HCT116 (cell line): ENCODE measurements at places on chromosomes 4 and X. TPM values are rescaled to one million over a fixed set of nuclear protein-coding genes. Genes with fewer than 3 reads are reported as not detected.
A peak's percentile ranks its signal among the peaks of the same experiment; 100 is the strongest.

MAGED4 gene
- not detected for total RNA-seq

GPR50 gene
- total RNA-seq, result not detected

EXOC1L gene
- total RNA-seq, result not detected

FAM47A gene
- total RNA-seq, result not detected

PNMA6F gene
- total RNA-seq, result not detected

EREG gene
- total RNA-seq, result 498 TPM

- H3K36me3 ChIP-seq, result no peaks in the 10 kb centered on the region
- H3K4me1 ChIP-seq, result no peaks in the 10 kb centered on the region
- no peak for DNase-seq
- no peak overlapping the region for H3K4me3 ChIP-seq
- no peaks in the 10 kb centered on the region for H3K27me3 ChIP-seq
Measured at GRCh38 chrX:110276778-110277177, 41.1 kb downstream of the AMMECR1 start.

- no peaks in the 10 kb centered on the region for H3K36me3 ChIP-seq
- H3K4me1 ChIP-seq, result no peaks in the 10 kb centered on the region
- no peak overlapping the region for H3K27ac ChIP-seq
Measured at GRCh38 chrX:16914058-16914457, 32.4 kb upstream of the REPS2 start.

GRCh38 chr4:797066-797465, 28.9 kb downstream of the CPLX1 start:
- H3K36me3 ChIP-seq, result no peaks in the 10 kb centered on the region
- no peaks in the 10 kb centered on the region for H3K27me3 ChIP-seq
- DNase-seq, result no peak
- peaks cover 22% of the 10 kb centered on the region for H3K4me1 ChIP-seq
- H3K27ac ChIP-seq, result no peak overlapping the region

- H3K4me3 ChIP-seq, result no peak overlapping the region
- H3K27ac ChIP-seq, result no peak overlapping the region
- no peak for DNase-seq
- no peaks in the 10 kb centered on the region for H3K27me3 ChIP-seq
Measured at GRCh38 chr4:145302725-145303124, 122.3 kb upstream of the OTUD4 start.

- H3K27ac ChIP-seq, result no peak overlapping the region
- no peaks in the 10 kb centered on the region for H3K27me3 ChIP-seq
- no peaks in the 10 kb centered on the region for H3K4me1 ChIP-seq
- no peak overlapping the region for H3K4me3 ChIP-seq
- no peaks in the 10 kb centered on the region for H3K36me3 ChIP-seq
Measured at GRCh38 chr4:89889289-89889688, 5.4 kb upstream of the MMRN1 start.

GRCh38 chr4:188268131-188268908, 129.1 kb downstream of the TRIML1 start:
- no peak overlapping the region for H3K27ac ChIP-seq
- H3K36me3 ChIP-seq, result no peaks in the 10 kb centered on the region
- DNase-seq, result no peak
- no peak overlapping the region for H3K4me3 ChIP-seq
- H3K27me3 ChIP-seq, result no peaks in the 10 kb centered on the region

DNA sequence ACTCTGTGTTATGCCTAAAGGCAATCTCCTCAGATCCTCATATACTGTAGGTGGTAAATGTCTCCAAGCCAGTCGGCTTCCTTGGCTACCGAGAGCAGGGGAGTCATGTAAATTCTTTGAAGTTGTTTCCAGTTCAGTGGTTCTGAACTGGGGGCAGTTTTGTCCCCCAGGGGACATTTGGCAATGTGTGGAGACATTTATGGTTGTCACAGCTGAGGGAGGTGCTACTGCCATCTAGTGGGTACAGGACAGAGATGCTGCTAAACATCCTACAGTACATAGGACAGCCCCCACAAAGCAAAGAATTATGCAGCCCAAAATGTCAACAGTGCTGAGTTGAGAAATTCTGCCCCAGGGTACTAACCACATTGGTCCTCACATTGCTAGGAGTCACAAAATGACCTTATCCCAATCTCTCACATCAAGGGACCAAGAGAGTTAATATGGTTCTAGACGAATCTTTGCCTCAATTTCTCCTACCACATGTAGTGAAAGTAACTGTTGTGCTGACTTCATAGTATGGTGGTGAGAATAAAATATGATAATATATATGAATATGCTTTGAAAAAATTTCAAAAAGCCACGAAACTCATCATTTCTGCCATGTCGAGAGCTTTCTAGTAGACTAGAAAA, 104.4 kb upstream of the ARHGAP24 start:
- H3K4me1 ChIP-seq, result no peaks in the 10 kb centered on the region
- DNase-seq, result peak; percentile 21
- H3K36me3 ChIP-seq, result no peaks in the 10 kb centered on the region
- no peak overlapping the region for H3K4me3 ChIP-seq

- DNase-seq, result peak; percentile 24
- H3K4me1 ChIP-seq, result no peaks in the 10 kb centered on the region
- H3K4me3 ChIP-seq, result no peak overlapping the region
- H3K36me3 ChIP-seq, result no peaks in the 10 kb centered on the region
Measured at GRCh38 chr4:141346144-141346543, 125.4 kb downstream of the ZNF330 start.

- H3K4me3 ChIP-seq, result no peak overlapping the region
- DNase-seq, result no peak
- no peaks in the 10 kb centered on the region for H3K27me3 ChIP-seq
- no peak overlapping the region for H3K27ac ChIP-seq
Measured at GRCh38 chrX:41184312-41184711, 99.1 kb downstream of the USP9X start.

DNA sequence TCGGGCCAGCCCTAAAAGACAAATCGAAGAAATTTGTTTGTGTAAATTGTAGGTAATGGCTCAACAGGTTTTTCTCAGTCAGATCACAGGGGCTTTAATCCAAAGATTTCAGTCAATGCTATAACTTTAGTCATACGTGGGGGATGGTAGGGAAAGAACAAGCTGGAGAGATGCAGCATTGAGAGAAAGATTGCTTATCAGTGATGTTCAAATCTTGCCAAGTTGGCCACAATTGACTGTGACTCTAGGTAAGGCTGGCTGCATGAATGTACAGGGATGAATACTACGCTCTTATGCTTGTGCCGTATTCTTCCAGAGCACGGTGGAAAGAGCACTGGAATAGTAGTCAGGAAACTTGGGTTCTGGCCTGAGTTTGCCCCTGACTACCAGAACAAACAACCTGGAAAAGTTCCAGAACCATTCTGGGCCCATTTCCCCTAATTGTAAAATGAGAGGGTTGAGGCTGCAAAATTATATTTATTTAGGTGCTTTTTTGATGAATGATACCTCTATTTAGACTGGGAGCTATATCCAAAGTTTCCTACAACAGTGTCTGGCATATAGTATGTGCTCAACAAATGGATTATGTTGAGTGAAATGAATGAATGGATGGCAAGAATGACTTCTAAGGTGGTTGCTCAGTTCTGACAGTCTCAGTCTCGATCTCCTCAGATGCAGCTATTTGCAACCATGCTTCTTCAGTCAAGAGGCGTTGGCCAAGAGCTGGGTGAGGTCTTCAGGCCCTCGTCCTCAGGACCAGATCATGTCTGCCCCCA, 44.4 kb downstream of the TSC22D3 start:
- H3K27me3 ChIP-seq, result no peaks in the 10 kb centered on the region
- H3K27ac ChIP-seq, result no peak overlapping the region
- no peak overlapping the region for H3K4me3 ChIP-seq
- H3K36me3 ChIP-seq, result no peaks in the 10 kb centered on the region
- peaks cover 34% of the 10 kb centered on the region for H3K4me1 ChIP-seq
- no peak for DNase-seq

DNA sequence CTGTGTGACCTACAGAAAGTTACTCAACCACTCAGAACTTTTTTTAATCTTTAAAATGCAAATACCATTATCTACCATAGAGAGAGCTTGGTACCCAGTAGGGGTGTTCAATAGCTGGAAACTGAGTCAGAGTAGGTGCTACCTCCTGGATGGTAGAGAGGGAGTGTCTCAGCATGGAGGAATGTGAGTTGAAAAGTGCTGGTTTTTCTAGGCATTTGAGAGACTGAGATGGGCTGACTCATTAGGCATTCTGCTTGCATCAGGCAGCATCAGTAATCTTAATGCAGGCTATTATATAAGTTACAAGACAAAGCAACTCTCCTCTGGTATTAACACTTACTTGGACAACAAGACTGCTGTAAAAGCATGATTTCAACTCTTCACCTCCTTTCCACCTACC, 70.9 kb upstream of the ARHGEF9 start:
- no peak for DNase-seq
- no peaks in the 10 kb centered on the region for H3K4me1 ChIP-seq
- H3K27me3 ChIP-seq, result no peaks in the 10 kb centered on the region

- no peaks in the 10 kb centered on the region for H3K36me3 ChIP-seq
- H3K4me3 ChIP-seq, result no peak overlapping the region
- no peak for DNase-seq
- no peak overlapping the region for H3K27ac ChIP-seq
- H3K4me1 ChIP-seq, result no peaks in the 10 kb centered on the region
Measured at GRCh38 chrX:26562156-26562555, 346.2 kb downstream of the MAGEB5 start.

DNA sequence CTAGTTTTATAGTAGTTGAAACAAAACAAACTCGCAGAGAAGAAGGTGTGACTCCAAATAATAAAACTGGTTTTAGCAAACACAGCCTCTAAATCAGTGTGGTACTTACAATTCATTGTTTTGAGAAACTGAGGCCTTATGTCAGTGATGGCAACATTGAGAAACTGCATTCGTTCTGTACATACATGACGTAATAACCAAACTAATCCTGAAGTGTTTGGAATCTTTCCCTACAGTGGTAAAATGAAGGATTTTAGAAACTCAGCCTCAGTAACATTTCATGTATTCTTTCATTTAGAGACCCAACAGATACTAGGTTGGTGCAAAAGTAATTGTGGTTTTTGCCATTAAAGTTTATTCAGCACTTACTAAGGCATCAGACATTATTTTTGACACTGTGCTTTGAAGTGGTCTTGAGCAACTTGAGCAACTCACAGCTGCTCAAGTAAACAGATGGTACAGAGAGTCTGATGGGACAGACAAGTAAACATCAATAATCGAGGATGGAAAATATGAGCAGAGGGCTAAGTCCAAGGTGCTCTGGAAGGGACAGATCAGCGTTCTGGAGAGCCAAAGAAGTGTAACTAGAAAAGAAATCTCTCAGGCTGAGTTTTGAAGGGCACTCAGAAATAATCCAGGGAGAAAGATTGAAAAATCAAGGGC, 390.8 kb upstream of the BOD1L1 start:
- no peak overlapping the region for H3K27ac ChIP-seq
- no peak overlapping the region for H3K4me3 ChIP-seq
- no peaks in the 10 kb centered on the region for H3K36me3 ChIP-seq
- no peaks in the 10 kb centered on the region for H3K27me3 ChIP-seq
- H3K4me1 ChIP-seq, result no peaks in the 10 kb centered on the region

- no peaks in the 10 kb centered on the region for H3K27me3 ChIP-seq
- no peaks in the 10 kb centered on the region for H3K36me3 ChIP-seq
- no peak overlapping the region for H3K27ac ChIP-seq
- H3K4me3 ChIP-seq, result no peak overlapping the region
- no peak for DNase-seq
- no peaks in the 10 kb centered on the region for H3K4me1 ChIP-seq
Measured at GRCh38 chr4:95949136-95949765, 109.4 kb downstream of the PDHA2 start.

- H3K27ac ChIP-seq, result no peak overlapping the region
- no peak overlapping the region for H3K4me3 ChIP-seq
- DNase-seq, result no peak
- no peaks in the 10 kb centered on the region for H3K27me3 ChIP-seq
- H3K4me1 ChIP-seq, result no peaks in the 10 kb centered on the region
Measured at GRCh38 chrX:42772874-42773273, 5.1 kb downstream of the PPP1R2C start.
